T-cell (primary cell): ENCODE measurements at places on chromosomes 7 and 10. TPM values are rescaled to one million over a fixed set of nuclear protein-coding genes. Genes with fewer than 3 reads are reported as not detected.

The CALHM3 gene
- total RNA-seq = not detected

The EBLN1 gene
- total RNA-seq = not detected

The TMEM26 gene
- total RNA-seq = not detected

The FKBP6 gene
- not detected for total RNA-seq

The MRC1 gene
- 0.53 TPM for total RNA-seq

The CHST15 gene
- total RNA-seq = 1.3 TPM

The JAKMIP3 gene
- 0.53 TPM for total RNA-seq

The MSANTD7 gene
- 14.9 TPM for total RNA-seq

The MINPP1 gene
- 8.8 TPM for total RNA-seq

GRCh38 chr7:3250725-3251124 is 50.3 kb upstream of the SDK1 start:
- no peak for DNase-seq

GRCh38 chr10:27949528-27950241 is 49.2 kb downstream of the ODAD2 start:
- DNase-seq = no peak

GRCh38 chr10:95788830-95789229 is 32.9 kb downstream of the ENTPD1 start:
- DNase-seq = no peak

- DNase-seq = no peak
These were observed 299.0 kb downstream of the RPS24 start for GRCh38 chr10:78332657-78333056.

GRCh38 chr7:20402747-20403230 is 72.1 kb downstream of the ITGB8 start:
- no peak for DNase-seq

GRCh38 chr10:21315645-21316220 is 209.7 kb downstream of the SKIDA1 start:
- no peak for DNase-seq

GRCh38 chr10:78044179-78044578 is 10.5 kb downstream of the RPS24 start:
- DNase-seq = no peak

- DNase-seq = no peak
These were observed 479.2 kb downstream of the HTR7 start for GRCh38 chr10:90378524-90379076.

DNA sequence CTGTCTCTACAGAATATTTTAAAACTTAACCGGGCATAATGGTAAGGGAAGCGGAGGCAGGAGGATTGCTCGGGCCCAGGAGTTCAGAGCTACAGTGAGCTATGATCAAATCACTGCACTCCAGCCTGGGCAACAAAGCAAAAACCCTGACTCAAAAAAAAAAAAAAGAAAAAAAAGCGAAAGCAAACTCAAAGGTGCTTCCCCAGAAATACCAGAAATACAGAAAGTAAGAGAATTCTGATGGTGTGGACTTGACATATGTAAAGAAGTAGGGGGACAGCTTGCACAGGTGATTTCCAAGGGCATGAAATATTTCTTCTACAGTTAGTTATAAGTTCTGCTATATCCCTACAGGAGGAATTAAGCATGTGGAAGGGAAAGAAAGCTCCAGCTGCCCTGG is 69.7 kb upstream of the APBB1IP start:
- no peak for DNase-seq

- DNase-seq = no peak
These were observed 40.3 kb upstream of the EFCAB10 start for GRCh38 chr7:105621617-105622016.

GRCh38 chr10:97321032-97321803 is 2.1 kb downstream of the FRAT1 start:
- peak; percentile 2 for DNase-seq

- no peak for DNase-seq
These were observed 158.4 kb downstream of the AOAH start for GRCh38 chr7:36565792-36566356.

- DNase-seq = no peak
These were observed 118.6 kb upstream of the PARD3 start for GRCh38 chr10:34933676-34934075.

DNA sequence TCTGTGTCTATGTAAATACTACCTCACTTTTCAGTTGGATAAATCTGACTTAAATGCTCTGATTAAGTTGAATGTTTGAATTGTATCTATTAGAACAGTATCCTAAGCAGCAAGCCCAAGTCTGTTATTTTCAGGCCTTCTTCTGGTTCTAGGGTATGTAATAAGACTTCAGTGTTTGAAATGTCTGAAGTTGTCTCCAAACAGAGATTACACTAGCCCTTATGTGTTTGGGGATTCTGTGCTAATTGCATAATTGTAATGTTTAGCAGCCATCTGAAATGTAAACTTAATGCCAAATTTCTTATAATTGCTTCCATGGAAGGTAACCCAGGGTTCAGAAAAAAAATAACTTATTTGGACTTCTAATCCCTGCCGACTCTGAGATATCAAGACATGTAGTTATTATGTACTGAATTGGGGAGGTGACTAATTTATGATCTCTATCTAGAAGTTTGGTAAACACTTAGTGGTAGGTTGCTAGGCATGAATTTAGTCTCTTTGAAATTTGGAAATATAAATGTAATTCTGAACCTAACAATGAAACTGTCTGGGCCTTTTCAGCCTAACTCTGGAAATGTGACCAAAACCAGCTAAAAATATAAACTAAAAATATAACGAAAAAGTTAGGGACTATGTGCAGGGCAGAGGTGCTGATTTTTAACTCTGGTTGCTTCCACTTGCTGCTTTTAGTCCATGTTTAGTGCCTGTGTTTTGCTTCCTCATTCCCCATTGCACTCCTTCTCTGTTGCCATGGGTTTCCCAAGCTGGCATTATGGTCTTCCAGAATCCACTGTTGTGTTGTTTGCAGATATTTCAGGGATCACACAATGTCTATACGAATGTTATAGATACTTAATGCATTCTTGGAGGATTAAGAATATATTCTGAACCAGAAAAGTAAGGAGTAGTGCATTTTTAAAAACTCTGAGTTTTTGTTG is 54.8 kb downstream of the MCU start:
- no peak for DNase-seq

DNA sequence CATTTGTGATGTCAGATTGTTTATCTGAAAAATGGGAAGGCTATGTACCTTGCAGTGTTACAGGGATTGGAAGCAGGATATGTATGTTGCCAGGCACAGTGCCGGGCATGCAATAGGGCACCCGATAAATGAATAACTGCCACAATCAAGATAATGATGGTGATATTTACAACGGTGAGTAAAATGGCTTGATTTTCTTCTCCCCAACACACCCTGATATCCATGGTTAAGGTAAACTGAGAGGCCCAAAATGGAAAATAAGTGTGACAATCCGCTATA is 108.3 kb downstream of the CYP26A1 start:
- no peak for DNase-seq

DNA sequence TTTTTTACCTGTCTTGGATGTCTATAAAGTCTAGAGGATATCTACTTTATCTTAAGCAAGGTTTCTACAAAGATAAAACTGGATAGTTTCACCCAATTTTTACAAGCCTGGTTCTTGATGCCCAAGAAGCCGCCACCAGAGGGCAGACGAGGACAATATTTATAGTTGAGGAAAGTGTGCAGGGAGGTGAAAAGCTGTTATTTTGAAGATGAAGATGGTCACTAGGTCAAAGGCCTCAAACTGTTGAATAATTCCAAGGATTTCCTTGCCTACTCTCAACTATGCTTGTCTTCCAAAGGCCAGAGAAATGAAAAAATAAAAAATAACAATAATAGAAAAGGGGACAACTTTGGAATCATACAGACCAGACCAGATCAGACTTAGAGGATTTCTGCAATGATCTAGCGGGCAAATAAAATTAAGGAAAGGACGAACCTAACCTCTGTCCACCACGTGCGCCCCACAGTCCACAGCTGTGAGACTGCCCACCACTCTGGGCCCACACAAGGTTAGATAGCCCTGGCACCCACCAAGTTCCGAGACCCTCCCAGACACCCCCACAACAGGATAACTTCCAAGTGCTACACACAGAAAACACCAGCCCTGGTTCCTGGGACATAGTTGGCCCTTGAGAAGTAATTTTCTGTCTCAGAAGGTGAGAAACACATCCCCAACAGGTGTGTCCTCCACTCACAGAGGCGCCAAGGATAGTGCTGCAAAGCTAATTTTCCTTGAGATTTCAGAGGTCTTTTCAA is 2.8 kb downstream of the PKD1L1 start:
- DNase-seq = peak; percentile 66

DNA sequence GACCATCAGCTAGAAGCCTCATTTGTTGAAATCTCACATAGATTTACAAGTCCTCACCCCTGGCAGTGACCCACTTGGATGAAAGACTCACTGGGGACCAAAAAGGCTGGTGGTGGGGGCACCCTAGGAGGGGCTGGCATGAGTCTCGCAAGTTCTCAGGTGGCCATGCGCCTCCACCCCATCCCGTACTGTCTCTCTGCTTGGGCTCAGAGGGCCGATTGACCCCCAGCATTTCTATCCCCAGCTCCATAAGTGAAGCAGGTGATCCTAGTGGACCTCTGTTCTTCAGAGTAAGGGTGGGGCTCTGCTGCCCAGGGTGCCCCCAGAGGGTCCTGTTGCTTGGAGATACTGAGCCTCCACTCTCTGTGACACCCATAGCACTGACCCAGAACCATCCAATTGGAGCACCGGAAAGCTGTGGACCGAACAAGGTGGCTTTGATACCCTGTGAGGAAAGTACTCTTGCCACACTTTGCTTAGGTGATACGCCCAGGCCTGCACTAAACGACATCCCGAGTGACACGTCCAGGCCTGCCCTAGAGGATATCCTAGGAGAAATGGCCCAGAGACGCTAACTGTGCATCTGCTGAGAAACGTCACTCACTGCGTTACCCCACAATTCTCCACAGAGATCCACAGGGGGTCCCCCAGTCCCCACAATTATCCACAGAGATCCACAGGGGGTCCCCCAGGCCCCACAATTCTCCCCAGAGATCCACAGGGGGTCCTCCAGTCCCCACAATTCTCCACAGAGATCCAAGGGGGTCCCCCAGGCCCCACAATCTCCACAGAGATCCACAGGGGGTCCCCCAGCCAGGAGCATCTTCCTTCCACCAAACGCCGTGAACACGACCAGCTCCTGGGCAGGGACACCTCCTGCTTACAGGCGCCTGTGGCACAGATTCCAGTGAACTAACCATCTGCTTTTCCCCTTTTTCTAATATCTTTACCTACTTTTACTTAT is 262.9 kb downstream of the PTPRN2 start:
- DNase-seq = no peak

- DNase-seq = no peak
These were observed 144.5 kb upstream of the TMEM72 start for GRCh38 chr10:44766631-44767030.

DNA sequence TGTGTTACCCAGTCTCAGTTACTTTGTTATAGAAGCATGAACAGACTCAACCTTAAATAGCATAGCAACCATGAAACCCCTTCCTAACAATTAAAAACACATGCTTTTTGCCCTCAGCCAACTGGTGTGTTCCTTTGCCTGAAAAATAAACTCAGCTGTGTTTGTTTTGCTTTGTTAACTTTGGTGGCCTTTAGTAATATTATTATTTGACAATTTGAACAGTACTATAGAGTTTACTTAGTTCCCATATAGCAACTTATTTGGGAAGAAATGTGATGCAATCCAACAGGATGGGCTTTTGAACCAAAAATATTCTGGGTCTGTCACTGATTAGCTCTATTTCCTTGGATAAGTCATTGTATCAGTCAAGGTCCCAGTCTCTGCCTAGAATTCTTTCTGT is 22.5 kb upstream of the MKLN1 start:
- DNase-seq = no peak

GRCh38 chr7:7099584-7100014 is 82.7 kb upstream of the C1GALT1 start:
- no peak for DNase-seq

DNA sequence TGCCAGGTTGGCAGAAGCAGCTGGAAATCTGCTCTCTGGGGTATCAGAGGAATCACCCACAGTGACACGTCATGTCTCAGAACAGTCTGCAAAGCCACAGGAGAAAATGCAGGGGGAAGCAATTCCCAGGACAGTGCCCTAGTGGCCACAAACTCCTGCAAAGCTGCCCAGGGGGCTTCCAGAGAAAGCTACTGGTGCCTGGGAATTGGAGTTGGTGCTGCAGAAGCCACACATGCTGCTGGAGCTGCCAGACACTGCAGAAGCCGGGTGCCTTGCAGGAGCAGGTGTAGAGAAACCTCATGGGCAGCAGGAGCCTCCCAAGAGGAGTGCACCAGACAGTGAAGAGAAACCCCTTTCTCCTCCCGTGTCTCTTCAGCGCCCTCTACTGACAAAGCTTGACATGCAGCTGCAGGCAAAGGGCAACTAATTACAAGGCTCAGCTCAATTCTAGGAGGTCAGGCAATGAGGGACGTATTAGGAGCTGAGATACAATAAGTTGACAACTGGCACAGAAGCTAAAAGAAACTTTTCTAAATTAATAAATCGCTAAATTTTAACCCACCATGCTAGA is 30.2 kb upstream of the NUB1 start:
- no peak for DNase-seq
